ENCODE measurements at places on chromosomes 2 and 18.

DNA sequence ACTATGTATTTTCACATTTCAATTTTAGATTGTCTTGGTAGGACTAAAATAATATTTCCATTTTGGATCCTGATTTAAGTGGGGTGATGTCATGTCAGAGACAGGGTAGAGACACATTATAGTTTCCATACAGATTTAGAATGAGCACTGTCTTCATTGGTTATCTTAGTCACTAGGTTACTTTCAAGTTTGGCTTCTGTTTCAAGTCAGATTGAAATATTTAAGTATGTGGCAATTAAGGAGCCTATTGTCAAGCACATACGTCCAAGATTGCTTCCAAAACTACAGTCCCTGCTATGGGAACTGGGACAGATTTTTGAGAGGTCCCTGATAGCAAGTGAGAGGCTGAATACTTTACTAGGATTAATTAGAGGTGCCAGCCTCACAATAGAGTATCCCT, 89.2 kb upstream of the FAM117B start:
- no peak for DNase-seq

GRCh38 chr2:127400533-127400896, 12.7 kb upstream of the MAP3K2 start:
- DNase-seq = no peak

GRCh38 chr2:139296672-139297209, 516.6 kb upstream of the NXPH2 start:
- no peak for DNase-seq

DNA sequence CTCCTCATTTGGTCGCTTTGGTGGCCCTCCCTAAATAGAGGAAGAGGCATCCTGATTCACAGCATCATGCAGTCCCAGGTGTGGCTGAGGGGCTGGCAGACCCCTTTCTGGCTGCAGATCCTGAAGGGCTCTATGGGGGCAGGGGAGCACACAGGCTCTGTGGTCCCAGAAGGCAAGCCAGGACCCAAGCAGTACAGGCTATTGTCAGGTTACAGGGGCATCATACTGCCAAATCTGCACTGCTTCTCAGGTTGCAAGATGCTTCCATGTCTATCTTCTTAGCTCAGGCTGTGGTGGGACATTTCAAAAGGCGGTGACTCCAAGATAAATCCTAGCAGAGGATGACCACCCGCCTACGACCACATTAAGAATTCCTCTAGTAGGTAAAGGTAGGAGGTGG, 54.3 kb downstream of the TTC32 start:
- DNase-seq = no peak

- DNase-seq = no peak
These were observed 723.4 kb upstream of the PIK3C3 start for GRCh38 chr18:41231681-41232080.

GRCh38 chr2:26687801-26688200, 4.7 kb upstream of the KCNK3 start:
- no peak for DNase-seq

DNA sequence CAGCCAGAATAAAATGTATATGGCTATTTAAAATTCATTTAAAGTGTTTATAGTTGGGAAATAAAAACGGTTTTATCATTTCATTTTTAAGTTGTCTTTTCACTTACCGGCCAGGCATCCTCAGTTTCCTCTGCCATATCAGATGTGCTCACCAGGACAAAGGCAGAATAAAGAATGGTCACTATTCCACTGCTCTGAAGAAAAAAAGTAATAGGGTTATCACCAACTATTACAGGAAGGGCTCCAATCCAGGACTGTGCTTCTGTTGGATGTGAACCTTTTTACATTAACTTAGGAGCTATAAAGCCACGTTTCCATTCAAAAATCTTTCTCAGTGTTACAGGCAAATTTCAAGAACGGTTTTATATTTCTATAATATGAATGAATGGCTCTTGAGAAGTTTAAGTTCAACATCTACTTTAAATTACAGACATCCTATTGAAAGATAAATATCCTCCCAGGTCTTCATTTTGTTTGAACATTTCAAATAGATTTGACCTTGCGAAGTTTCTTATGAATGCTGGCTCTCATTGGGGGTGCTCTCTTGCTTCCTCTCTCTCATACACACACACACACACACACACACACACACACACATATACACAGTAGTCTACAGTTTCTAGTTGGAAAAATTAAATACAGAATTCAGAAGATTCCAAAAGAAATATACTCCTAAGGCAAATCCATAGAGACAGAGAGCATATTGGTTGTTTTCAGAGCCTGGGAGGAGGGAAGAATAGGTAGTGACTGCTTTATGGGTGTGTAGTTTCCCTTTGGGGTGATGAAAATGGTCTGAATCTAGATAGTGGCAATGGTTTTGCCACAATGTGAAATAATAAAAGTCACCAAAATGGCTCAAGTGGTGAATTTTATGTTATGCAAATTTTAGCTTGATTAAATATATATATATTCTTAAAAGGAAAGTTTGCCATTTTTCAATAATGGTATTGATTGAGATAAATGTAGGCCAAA, 2.9 kb upstream of the SLC40A1 start:
- no peak for DNase-seq

DNA sequence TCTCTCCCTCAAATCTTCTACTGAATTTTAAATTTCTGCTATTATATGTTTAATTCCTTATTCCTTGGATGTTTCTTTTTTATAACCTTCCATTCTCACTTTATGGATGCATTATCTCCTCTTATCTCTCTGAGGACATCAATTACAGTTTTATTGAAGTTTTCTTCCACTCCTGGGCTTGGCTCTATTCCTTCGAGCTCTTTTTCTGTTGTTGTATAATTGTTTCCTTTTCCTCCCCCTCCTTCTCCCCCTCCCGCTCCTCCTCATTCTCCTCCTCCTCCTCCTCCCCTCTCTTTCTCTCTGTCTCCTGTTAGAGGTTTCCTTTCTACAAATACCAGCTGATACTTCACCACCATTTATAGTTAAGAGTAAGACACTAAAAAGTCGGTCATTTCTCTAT, 209.8 kb downstream of the ZBTB7C start:
- DNase-seq = no peak

DNA sequence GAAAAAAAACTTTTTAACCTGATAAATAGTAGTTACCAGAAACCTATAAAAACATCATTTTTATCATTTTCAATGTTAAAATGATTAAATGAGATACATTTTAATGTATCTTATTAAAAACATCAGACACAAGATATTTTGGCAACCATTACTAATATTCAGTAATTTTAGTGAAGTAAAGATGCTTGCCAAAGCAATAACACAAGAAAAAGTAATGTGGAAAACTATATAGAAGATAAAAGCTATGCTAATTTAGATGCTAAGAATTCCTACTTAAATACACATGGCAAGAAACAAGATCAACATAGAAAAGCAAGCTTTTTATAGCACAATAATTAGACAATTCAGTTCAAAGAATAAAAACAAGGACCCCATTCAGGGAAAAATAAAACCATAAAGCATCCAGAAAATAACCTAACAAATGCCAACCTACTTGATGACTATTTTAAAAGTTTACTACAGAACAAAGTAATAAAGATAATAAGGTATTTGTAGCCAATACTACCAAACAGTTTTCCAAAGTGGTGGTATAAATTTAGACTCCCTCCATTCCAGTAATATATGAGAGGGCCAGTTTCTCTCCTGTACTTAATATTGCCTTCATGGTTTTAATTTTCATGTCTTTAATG, 489.5 kb downstream of the CDH2 start:
- no peak for DNase-seq

DNA sequence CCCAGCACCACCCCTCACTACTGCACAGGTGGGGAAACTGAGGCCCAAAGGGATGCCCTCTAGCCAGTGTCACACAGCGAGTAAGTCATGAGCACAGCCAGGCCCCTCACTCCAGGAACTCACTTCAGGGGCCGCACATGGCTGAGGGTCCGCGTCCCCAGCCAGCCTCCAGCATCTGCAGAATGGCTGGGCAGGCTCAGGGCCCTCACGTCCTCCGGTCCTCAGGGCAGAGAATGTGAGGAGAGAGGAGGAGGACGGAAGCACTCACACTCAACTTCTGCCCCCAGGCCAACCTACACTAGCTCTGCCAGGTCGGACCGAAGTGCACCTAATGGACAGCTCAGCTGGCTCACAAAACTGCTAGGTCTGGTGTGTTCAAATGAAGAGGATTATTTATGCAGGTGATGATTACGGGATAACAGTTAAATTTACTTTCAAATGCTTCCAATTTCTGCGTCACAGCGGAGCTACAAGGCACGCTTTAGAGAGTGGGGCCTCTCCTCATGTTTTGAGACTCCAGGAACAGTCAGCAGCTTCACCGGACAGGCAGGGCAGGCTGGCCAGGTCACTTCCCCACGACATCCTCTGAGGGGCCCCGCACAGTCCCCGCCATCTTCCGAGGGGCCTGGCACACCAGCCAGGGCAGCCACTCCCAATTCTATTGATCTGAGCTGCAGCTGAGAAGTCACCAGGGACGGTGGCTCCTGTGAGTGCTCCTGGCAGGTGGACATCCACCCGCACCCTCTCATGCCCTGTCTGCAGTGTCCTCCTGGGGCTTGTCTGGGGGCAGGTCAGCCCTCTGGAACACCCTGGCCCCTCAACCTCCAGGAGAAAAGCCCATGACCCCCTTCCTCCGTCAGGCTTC, 26.5 kb downstream of the KIF1A start:
- no peak for DNase-seq

DNA sequence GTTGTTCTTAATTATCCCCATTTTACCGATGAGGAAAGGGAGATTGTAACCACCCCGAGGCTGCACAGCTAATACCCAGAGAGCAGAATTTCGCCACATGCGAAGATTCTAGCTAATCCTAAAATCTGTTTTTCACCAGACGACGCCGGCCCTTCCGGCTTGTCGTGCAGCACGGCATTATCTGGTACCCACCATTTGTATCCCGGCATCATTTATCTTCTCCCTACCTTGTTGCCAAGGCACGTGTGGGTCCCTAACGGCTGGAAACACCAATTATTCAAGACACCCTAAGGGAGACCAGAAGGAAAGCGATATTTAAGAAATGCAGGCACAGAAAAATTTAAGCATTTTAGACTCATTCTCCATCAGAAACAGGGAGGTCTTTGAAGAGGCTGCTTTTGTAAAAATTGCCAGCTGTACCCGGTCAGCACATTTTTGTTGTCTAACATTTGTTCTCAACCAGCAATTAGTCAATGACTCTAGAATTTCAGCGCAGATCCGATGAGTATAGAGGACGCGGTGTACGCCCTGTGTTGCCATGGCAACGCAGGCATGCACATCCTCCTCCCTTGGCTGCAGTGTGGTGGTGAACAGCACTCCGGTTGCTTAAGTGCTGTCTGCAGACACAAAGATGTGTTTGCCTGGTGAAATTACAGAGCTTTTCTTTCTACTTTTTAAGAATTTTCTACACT, 111.6 kb downstream of the AGAP1 start:
- peak; percentile 95 for DNase-seq

DNA sequence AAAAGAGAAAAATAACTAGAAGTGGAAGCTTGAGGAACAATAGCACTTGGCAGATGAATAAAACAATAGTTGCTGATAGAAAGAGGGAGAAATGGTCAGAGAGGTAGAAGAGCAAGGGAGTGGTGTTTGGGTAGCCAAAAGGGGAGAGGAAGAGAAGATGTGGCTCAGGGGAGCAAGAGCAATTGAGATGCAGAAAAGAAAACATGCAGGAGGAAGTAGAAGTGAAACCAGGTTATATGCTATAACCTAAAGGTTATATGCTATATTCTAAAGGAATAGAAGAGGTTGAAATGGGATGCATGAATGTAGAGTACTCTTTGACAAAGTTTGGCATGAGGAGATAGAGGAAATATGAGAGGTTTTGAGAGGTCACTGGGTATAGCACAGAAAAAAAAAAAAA, 759.5 kb downstream of the SATB2 start:
- no peak for DNase-seq

GRCh38 chr2:163255086-163255485, 416.5 kb upstream of the KCNH7 start:
- no peak for DNase-seq

Data from pons (tissue), 1 donor.